ENCODE measurements at places on chromosomes 12 and 14. TPM values are rescaled to one million over a fixed set of nuclear protein-coding genes. Genes with fewer than 3 reads are reported as not detected.

The FOXG1 gene
- not detected for total RNA-seq

The GPRC5D gene
- total RNA-seq: not detected

The SLCO1B1 gene
- not detected for total RNA-seq

The RILPL2 gene
- total RNA-seq: 1.3 TPM

- H3K27ac ChIP-seq: no peak overlapping the region
- peaks cover 7% of the 10 kb centered on the region for H3K36me3 ChIP-seq
- peaks cover 31% of the 10 kb centered on the region for H3K4me1 ChIP-seq
- H3K27me3 ChIP-seq: no peaks in the 10 kb centered on the region
Observed at GRCh38 chr14:22558221-22558913, 30.7 kb downstream of the DAD1 start.

DNA sequence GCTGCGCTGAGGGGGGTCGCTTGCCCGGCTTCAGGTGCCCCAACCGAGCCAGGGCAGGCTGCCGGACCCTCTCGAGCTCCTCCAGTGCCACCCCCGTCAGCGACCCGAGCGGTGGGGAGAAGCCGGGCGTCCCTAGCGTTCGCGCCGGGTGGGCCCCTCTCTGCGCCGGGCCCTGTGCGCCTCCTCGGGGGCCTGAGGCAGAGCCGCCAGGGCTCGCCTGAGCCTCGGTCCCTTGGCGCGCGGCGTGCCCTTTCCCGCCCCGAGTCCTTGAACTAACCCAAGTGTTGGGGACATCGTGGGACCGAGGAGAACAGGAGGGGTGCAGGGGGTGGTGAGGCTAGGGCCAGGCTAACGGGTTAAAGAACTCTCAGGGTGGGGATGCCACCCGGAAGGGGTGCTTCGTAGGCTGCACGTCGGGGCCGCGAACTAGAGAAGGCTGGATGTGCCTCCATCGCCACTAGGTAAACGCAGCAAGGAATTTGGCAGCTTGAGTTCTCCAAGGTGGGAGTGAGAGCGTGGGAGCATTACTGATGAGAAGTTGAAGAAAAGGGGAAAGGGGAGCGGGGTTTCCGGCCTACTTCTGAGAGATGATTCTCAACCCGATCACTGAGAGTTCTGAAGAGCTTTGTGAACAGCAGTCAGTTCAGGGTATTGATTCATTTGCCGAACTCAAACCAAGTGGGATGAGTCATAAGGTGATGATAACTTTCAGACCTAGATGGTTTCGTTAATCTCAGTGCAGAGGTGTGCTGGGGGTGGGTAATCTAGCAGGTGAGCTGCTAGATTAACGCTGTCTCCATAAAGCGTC lies 618 bp downstream of the RNF34 start:
- peak overlapping the region; percentile 83 for H3K4me3 ChIP-seq
- H3K27ac ChIP-seq: peak overlapping the region; percentile 47
- H3K4me1 ChIP-seq: no peaks in the 10 kb centered on the region
- no peaks in the 10 kb centered on the region for H3K27me3 ChIP-seq
- peaks cover 28% of the 10 kb centered on the region for H3K36me3 ChIP-seq

DNA sequence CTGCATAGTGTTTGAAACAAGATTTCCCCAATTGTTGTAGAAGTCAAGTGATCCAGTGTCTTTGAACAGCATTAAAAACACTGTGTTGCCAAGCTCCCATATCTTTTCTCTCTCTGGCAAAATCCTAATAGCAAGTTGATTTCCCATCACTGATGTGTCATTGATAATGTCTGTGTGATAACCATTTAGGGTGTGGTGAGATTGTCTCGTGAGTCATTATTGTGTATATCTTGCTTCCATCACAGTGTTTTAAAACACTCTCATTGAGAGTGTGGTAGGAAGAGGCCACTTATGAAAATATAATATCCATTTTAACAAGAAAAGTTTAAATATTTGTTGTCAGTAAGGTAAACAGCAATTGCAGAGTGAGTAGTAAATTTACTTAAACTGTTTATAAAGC lies 74.7 kb downstream of the PRORP start:
- no peaks in the 10 kb centered on the region for H3K4me1 ChIP-seq
- H3K27me3 ChIP-seq: no peaks in the 10 kb centered on the region
- no peaks in the 10 kb centered on the region for H3K36me3 ChIP-seq
- H3K27ac ChIP-seq: no peak overlapping the region
- DNase-seq: no peak

- no peaks in the 10 kb centered on the region for H3K36me3 ChIP-seq
- H3K4me1 ChIP-seq: 0 out of 2 replicates have a peak, but pooled peaks cover 4% of the 10 kb centered on the region
- H3K4me3 ChIP-seq: no peak overlapping the region
- no peak for DNase-seq
- H3K27me3 ChIP-seq: no peaks in the 10 kb centered on the region
Observed at GRCh38 chr14:61625165-61625564, 70.1 kb upstream of the HIF1A start.

- H3K4me3 ChIP-seq: no peak overlapping the region
- H3K4me1 ChIP-seq: no peaks in the 10 kb centered on the region
- H3K36me3 ChIP-seq: no peaks in the 10 kb centered on the region
Observed at GRCh38 chr14:42028607-42029006, 421.9 kb downstream of the LRFN5 start.

- H3K36me3 ChIP-seq: no peaks in the 10 kb centered on the region
- H3K27ac ChIP-seq: peak overlapping the region; percentile 32
- H3K27me3 ChIP-seq: no peaks in the 10 kb centered on the region
- no peak overlapping the region for H3K4me3 ChIP-seq
Observed at GRCh38 chr12:3216726-3217682, 139.8 kb downstream of the TSPAN9 start.

DNA sequence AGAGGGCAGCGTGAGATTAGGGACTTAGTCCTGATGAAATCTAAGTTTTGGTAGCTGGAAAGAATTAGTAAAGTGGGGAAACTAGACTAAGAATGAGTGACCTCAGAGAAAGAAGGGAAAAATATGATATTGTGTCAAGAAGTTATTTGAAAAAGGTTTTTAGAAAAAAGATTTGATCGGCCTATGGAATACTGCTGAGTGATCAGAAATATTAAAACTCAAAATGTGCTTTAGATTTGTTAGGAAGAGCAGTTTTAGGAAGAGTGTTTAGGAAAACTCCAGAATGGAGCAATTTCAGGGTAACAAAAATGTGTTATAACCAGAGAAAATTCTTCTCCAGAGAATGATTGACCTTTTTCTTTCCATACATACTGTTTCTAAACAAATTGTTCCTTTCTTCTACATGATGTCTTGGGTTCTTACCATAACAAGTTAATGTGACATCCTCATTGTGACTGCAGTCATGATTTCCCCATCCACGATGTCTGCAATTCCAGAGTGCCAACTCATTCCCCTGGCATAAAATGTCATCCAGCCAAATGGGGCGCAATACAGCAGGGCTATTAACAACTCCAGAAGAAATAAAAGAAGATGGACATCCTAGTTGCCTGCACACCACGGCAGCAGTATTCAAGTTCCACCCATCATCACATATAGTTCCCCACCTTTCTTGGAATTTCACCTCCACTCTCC lies 11.8 kb downstream of the CD163L1 start:
- no peaks in the 10 kb centered on the region for H3K27me3 ChIP-seq
- H3K4me1 ChIP-seq: peaks cover 15% of the 10 kb centered on the region
- H3K4me3 ChIP-seq: no peak overlapping the region
- peak overlapping the region; percentile 72 for H3K27ac ChIP-seq

Data from SJSA1 (cell line).